ENCODE measurements at places on chromosomes 16 and 17. TPM values are rescaled to one million over a fixed set of nuclear protein-coding genes. Genes with fewer than 3 reads are reported as not detected.
A peak's percentile ranks its signal among the peaks of the same experiment; 100 is the strongest.

DNA sequence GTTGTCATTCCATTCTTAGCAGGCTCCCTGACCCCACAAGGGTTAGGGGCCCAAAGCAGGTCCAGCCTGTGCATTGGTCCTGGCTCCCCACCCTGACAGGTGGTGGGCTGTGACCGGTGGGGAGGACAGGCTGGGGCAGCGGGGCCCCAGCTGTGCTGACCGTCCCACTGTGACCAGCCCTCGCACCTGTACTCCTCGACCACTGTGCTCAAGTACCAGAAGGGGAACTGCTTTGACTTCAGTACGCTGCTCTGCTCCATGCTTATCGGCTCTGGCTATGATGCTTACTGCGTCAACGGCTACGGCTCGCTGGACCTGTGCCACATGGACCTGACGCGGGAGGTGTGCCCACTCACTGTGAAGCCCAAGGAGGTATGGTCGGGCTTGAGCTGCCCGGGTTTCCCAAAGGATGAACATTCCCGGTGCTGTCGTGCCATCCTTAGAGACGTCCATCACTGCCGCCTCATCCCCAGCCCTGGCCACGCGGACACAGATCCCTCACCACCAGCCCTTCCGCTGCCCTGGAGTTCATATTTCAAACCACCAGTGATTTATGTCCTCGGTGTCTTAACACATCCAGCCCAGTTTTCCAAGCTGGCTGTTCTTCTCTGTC is 7.3 kb downstream of the DRC7 start:
- no peak for DNase-seq

DNA sequence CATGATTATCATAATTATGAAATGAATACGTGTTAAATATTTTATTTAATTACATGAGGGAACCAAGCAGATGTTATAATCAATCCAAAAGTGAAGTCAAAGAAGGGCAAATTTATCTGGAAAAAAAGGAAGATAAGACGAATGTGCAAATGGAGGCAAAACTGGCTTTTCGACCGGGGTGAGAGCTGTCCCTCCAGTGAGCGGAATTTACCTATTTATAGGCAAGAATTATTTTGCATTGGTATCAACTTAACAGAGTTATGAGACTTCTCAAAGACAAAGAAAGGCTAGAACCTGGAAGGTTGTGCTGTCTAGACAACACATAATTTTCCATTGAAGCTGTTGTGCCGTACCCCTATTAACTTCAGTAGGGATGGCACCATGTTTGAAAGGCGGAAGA is 1.4 kb upstream of the GGA2 start:
- DNase-seq: no peak

- DNase-seq: peak; percentile 91
Measured at GRCh38 chr17:50564916-50565315, 4.4 kb downstream of the CACNA1G start.

DNA sequence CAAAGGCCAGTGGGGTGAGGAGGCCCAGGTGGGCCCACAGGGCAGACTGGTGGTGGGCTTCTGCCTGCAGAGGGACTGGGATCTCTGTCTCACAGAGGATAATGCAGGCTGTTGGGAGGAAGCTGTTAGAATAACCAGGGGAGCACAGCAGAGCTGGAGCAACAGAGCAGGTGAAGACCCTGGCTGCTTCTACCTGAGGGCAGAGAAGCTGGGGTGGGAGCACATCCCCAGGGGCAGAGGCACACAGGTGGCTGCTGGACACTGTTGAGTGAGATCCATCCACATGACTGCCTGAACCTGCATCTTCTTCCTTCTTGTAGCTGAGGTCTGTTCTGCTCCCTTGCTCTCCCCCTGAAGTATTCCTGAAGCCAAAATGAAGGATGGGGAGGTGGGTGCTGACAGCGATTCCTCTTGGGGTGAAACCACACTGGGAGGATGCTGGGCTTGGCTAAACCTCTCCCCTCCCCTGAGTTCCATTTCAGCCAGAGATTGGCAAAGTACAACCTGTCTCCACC is 1725.0 kb downstream of the TP53TG3F start:
- no peak for DNase-seq

DNA sequence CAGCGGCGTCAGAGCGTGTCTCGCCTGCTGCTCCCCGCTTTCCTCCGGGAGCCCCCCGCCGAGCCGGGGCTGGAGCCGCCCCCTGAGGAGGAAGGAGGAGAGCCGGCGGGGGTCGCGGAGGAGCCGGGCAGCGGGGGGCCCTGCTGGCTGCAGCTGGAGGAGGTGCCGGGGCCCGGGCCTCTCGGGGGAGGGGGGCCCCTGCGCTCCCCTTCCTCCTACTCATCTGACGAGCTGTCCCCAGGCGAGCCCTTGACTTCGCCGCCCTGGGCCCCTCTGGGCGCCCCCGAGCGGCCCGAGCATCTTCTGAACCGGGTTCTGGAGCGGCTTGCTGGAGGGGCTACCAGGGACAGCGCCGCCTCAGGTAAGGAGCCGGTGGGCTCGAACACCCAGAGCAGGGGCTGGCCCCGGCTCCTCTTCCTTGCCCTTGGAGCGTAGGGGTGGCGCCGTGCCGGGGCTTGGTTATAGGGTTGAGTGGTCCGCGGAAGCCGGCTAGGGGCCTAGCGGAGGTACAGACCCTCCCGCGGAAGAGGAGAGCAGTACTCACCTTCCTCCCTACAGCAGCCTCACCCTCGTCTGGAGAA is 841 bp downstream of the RAPGEFL1 start:
- no peak for DNase-seq

- DNase-seq: no peak
Measured at GRCh38 chr17:32615326-32615725, 128.5 kb downstream of the CDK5R1 start.

GRCh38 chr16:57889960-57890751 is 80.8 kb downstream of the CNGB1 start:
- DNase-seq: peak; percentile 62

DNA sequence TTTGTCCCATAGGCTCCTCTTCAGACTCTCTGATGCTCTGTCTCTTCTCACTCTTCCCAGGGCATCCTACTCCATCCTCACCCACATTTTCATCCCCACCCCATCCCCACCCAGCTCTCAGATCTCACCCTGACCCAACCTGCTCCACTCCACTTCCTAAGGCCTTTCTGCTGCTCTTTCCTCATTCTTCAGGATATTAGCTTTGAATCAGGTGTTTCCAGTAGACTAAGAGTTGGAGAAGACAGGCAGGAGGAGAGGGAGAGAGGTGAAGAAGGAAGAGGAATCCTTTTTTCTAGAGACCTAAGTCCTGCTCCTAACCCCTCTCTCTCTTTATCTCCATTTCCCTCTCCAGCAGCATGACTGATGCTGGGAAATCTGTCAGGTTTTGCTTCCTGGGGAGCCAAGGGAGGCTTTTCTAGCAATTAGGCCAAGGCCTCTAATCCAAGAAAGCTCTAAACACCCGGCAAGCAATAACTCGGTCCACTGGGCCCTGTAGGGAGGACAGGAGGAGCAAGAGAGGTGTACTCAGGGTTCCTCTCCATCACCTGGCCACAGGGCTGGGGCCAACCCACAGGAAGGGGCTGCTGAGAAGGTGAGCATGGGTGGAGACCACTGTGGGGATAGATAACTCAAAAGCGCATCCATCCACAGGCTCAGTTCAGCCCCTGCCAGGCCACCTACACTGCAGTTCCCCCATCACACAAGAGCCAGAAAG is 133.3 kb downstream of the TMEM132E start:
- DNase-seq: no peak

Gene PCGF2
- total RNA-seq: 4.8 TPM

Gene NLRC3
- not detected for total RNA-seq

Gene CETP
- total RNA-seq: not detected

Gene SECTM1
- 34.2 TPM for total RNA-seq

Gene PPL
- total RNA-seq: 53.9 TPM

Gene TSPAN10
- 4.5 TPM for total RNA-seq

Gene KAT2A
- 13.7 TPM for total RNA-seq
